Hepatic stellate cell (primary cell): ENCODE measurements at places on chromosomes 16 and 17.
A peak's percentile ranks its signal among the peaks of the same experiment; 100 is the strongest.

DNA sequence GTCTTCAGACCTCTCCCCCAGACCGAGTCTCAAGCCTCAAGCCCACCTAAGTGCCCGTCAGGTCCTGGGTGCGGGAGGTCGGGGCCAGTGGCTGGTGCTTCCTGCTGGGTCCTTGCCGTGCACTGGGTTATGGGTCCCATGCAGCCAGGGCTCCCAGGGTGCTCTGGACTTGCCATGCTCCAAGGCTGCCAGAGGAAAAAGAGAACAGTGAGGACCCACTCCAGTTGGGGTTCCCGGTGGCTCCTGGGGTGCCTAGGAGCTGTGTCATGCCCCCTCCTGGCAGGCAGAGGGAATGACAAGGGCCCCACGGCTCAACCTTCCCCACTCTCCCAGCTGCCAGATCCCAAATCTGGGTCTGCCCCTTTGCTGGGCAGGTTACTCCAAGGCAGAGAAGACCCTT is 3.8 kb downstream of the SNX20 start:
- DNase-seq = no peak

DNA sequence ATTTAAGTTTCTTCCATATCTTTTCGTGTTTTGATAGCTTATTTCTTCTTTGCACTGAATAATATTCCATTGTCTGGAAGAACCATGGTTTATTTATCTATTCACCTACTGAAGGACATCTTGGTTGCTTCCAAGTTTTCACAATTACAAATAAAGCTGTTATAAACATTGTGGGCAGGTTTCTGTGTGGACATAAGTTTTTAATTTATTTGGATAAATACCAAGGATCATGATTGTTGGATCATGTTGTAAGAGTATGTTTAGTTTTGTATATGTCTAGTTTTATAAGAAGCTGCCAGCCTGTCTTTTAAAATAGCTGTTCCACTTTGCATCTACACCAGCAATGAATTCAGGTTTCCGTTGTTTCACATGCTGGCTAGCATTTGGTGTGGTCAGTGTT is 339.4 kb downstream of the CDH11 start:
- DNase-seq = no peak

DNA sequence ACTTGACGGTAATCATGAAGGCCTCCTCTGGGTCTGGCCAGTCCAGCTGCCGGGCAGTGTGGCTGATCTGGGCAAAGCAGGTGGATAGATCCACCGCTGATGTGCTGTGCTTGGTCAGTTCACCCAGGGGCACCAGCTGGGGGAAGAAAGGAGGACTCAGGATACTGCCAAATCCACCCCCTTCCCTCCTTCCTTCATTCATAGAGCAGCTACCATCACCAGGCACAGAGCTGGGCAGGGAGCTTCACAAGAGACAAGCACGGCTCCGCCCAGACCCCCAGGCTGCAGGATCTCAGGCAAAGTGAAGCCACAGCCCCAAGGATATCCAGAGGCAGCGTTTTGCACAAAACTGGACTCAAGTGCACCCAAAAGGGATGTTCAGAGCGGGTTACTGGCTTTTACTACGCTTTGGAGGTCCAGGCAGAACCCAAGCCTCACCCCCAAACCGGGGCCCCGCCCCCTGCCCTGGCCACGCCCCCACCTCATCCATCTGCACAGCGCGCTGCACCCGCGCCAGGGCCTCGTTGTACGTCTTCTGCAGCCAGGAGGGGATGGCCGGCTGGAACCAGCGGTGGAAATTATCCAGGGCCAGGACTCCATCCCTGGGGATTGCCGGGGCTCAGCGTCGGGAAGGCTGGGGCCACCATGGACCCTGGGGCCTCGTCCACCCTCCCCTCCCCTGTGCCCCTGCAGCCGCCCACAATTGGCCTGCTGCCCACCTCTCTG is 9.1 kb downstream of the UNC13D start:
- DNase-seq = no peak

GRCh38 chr16:19075511-19075910 is 8.1 kb downstream of the COQ7 start:
- DNase-seq = no peak

DNA sequence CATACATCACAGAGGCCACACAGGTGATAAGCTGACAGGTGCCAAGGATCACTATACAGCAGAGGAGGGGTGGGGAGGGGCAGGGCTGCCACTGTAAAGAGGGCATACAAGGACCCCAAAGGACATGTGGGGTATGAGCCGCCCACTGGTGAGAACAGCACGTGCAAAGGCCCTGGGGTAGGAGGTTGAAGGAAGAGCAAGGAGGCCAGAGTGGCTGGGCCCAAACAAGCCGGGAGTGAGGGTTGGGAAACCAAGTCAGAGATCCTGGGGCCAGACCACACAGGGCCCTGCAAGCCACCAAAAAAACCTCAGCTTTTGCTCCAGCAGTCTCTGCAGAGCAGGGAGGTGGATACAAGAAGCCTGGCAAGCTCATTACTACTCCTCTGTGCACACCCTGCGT is 6.5 kb downstream of the NATD1 start:
- no peak for DNase-seq

DNA sequence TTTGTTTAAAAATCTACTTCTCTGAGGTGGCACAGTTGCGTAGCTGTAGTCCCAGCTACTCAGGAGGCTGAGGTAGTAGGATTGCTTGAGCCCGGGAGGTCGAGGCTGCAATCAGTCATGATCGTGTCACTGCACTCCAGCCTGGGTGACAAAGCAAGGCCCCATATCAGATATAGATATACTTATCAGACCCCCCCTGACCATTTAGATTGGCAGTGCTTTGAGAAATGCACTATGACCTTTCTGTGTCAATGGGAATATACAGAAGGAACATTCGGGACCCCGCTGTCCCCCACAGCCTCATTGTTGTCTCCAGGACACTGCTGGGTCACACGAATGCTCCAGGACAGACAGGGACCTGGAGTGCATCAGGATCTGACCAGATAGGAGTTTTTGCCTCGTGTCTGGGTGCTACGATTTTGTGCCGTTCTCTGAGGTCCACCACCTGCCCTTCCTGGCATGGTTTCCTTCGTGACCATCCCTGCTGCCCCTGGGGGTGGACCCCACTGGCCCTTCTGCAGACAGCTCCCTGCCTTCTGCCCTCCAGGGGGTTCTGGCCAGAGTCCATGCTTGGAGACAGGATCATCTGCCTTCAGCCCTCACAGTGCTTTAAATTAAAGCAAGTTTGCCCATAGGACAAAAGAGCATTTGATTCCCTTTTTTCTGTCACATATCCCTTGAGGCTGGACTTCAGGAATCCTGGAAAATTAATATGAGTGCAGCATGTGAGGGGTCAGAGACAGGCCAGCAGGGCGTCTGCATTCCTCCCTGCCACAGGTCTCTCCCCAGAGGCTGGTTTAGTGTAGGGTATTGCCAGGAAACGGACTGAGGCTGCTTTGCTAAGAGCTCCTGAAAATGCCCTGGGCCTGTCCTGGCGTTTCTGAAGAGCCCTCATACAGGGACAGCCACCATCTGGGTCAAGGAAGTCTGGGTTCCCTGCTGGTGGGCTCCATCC is 19.3 kb downstream of the PLD6 start:
- no peak for DNase-seq

- DNase-seq = no peak
Observed at GRCh38 chr17:60406887-60407286, 15.0 kb upstream of the USP32 start.

DNA sequence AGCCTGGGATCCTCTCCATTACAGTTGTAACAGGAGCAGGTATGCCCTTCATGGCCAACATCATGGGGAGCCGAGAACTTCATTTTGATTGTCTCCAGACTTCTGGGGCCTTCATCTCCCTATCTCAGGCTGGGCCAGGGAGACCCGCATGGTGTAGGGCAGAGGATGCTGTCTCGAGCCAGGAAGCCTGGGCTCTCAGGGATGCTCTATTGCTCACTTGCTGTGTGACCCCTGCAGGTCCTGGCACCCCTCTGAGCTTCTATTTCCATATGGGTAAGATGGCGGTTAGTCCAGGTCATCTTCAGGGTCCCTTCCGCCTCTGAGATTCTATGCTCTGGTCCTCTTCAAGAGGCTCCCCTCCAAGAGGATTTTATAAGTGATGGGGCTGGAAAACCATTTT is 20.6 kb upstream of the RNF135 start:
- no peak for DNase-seq

DNA sequence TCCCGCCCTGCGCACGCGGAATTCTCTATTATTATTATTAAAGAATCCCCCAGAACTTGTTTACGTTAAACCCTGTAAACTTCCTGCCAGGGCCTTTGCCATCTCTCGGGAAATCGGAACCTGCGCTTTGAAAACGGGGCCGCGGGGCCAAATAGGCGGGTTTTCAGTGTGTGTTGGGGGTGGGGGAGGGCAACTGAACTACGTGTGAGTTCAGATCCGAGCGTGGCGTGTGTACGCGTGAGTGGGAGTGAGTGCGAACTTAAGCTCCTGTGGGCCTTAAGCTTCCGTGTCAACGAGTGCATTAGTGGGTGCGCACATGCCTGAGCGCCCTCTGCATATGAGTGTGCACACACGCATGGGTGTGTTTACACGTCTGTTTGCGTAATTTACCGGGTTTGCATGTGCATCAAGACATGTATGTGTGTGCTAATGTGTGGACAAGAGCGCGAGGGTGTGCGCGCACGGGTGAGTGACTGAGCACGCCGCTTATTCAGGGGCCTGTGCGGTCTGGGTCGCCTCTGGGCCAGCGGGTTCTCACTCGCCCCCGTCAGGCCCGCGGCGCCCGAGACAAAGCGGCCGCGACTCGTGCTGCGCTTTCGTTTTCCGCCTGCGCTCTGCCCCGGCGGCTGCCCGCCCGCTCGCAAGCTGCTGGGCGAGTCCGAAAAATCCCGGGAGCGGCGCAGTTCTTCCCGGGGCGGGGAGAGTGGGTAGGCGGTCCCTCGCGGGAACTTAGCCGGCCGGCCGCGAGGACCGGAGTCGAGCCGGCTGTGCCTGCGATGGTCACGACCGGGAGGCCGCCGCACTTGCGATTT is 1.2 kb upstream of the FOXF1 start:
- DNase-seq = peak; percentile 91

DNA sequence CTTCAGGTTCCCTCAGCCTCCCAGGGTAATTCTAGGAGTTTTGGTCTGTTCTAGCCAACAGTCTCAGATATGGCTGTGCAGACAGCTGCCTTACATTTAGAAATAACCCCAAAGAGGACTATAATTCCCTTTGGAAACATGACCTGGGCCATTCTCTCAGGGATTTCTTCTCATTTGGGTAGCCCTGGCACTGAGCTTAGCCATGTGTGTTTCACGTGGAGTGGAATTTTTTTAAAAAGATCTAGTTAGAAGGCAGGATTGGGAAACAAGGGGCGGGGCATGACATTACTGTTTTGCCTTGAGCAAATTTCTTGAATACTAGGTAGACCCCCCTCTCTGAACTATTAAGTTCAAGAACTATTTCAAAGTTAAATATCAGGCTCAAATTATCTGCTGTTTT is 29.6 kb upstream of the MRC2 start:
- DNase-seq = no peak

- DNase-seq = peak; percentile 91
Observed at GRCh38 chr17:72422505-72423285, 301.9 kb downstream of the SOX9 start.

DNA sequence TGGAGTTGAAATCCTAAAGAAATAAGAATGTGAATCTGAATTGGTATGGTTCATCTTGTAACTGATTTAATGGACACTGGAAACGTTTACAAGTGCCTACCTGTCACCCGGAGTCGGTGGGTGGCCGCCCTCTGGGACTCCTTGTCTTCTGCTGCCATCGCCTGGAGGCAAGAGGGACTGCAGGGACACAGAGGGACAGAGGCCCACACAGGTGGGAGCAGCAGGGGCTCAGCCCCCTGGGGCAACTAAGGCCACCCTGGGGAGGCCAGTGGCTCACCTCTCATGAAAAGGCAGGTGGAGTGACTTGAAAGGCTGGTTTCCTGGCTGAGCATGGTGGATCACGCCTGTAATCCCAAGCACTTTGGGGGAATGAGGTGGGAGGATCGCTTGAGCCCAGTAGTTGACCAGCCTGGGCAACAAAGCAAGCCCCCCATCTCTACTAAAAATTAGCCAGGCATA is 23.2 kb downstream of the TMEM92 start:
- DNase-seq = peak; percentile 70

DNA sequence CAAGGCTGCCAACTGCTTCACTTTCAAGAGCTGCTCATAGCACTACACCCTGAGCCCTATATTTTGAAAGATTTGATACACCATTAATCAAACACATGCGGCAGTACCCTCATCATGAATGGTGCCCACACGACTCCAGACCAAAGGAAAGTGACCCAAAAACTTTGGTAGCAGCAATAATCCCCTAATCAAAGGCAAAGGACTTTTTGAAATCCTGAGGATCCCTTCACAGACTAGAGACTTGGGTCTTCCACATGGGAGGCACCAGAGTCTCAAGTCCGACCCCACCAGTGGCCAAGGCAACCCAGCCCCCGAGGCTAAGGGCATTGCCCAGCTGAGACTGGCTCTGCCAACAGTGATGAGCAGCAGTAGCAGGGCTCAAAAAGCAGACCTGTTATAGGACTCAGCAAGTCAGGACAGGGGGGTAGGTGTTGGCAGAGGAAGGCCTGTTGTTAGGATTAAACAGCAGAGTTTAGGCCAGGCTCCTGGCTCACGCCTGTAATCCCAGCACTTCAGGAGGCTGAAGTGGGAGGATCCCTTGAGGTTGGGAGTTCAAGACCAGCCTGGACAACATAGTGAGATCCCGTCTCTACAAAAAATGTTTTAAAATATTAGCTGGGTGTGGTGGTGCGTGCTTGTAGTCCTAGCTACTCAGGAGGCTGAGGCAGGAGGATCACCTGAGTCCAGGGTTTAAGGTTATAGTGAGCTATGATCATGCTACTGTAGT is 3.2 kb downstream of the TRIM25 start:
- no peak for DNase-seq
